Cardiac atrium fibroblast (primary cell): ENCODE measurements at places on chromosomes 7 and 10. TPM values are rescaled to one million over a fixed set of nuclear protein-coding genes. Genes with fewer than 3 reads are reported as not detected.

Gene NT5C3A
- total RNA-seq = 10.1 and 13.6 TPM in 2 replicates

Gene GPR15LG
- not detected in 2 replicates for total RNA-seq

Gene HMX3
- not detected in 2 replicates for total RNA-seq

Gene SERPINE1
- 2,658 and 2,684 TPM in 2 replicates for total RNA-seq

Gene COL28A1
- total RNA-seq = not detected in 2 replicates

Gene AKR1B15
- not detected in 2 replicates for total RNA-seq

Gene GIMAP4
- total RNA-seq = 1.8 and 3.7 TPM in 2 replicates

Gene NPFFR1
- total RNA-seq = not detected in 2 replicates

Gene PCLO
- under 0.01 TPM in 1 of 2 replicates, not detected in the other for total RNA-seq

Gene HOXA9
- not detected in 2 replicates for total RNA-seq

Gene TBC1D12
- 5.1 and 6.8 TPM in 2 replicates for total RNA-seq

Gene NRAP
- total RNA-seq = not detected in 2 replicates

Gene PIP
- total RNA-seq = 0.32 and 2.9 TPM in 2 replicates

Gene PLXNA4
- total RNA-seq = 9.2 and 15.4 TPM in 2 replicates

Gene SPDYE6
- not detected in 2 replicates for total RNA-seq

Gene RHOBTB1
- total RNA-seq = 7.8 and 9.4 TPM in 2 replicates

Gene HHEX
- total RNA-seq = 3.1 and 14.8 TPM in 2 replicates

Gene BLNK
- total RNA-seq = not detected in 2 replicates

Gene CNPY4
- total RNA-seq = 22.0 and 22.9 TPM in 2 replicates

Gene GHRHR
- not detected in 2 replicates for total RNA-seq

Gene CYP2C19
- total RNA-seq = not detected in 2 replicates

Gene GNGT1
- not detected in 2 replicates for total RNA-seq

Gene PON1
- total RNA-seq = not detected in 2 replicates

Gene TCAF2
- total RNA-seq = 7.8 and 12.3 TPM in 2 replicates

Gene TUBAL3
- not detected in 2 replicates for total RNA-seq

Gene NT5C2
- 55.6 and 64.0 TPM in 2 replicates for total RNA-seq

Gene PNLIP
- not detected in 2 replicates for total RNA-seq

Gene FBXO24
- 0.65 and 3.1 TPM in 2 replicates for total RNA-seq

Gene SLC39A12
- total RNA-seq = not detected in 2 replicates

Gene PRSS37
- not detected in 2 replicates for total RNA-seq

Gene CLRN3
- not detected in 2 replicates for total RNA-seq

Gene COL13A1
- 26.9 and 27.9 TPM in 2 replicates for total RNA-seq

Gene TLX1
- not detected in 2 replicates for total RNA-seq

Gene HTR5A
- not detected in 2 replicates for total RNA-seq

Gene CALCR
- total RNA-seq = not detected in 2 replicates

Gene SEPTIN7
- total RNA-seq = 253 and 284 TPM in 2 replicates

Gene FBXL15
- 6.6 and 13.2 TPM in 2 replicates for total RNA-seq

Gene SLC26A4
- total RNA-seq = 0.16 and 0.18 TPM in 2 replicates

Gene EDRF1
- 9.4 and 11.0 TPM in 2 replicates for total RNA-seq

Gene ASIC3
- 0.54 TPM in 1 of 2 replicates, not detected in the other for total RNA-seq

Gene C10orf95
- total RNA-seq = not detected in 2 replicates

Gene SEMA3D
- 0.49 and 1.3 TPM in 2 replicates for total RNA-seq
